ENCODE measurements at places on chromosomes 13 and 19.
A peak's percentile ranks its signal among the peaks of the same experiment; 100 is the strongest.

GRCh38 chr19:12880551-12881171 lies 588 bp downstream of the DNASE2 start:
- no peak for DNase-seq
- H3K4me3 ChIP-seq = peak overlapping the region; percentile 83
- peak overlapping the region; percentile 86 for H3K27ac ChIP-seq
- peaks cover 8% of the 10 kb centered on the region for H3K36me3 ChIP-seq
- H3K27me3 ChIP-seq = peaks cover 9% of the 10 kb centered on the region
- H3K4me1 ChIP-seq = peaks cover 15% of the 10 kb centered on the region

- peak; percentile 93 for DNase-seq
- H3K4me1 ChIP-seq = peaks cover 44% of the 10 kb centered on the region
- H3K27me3 ChIP-seq = no peaks in the 10 kb centered on the region
- no peaks in the 10 kb centered on the region for H3K36me3 ChIP-seq
- no peak overlapping the region for H3K4me3 ChIP-seq
- H3K27ac ChIP-seq = no peak overlapping the region
These were observed 20.5 kb downstream of the CYTH2 start for GRCh38 chr19:48489608-48490216.

DNA sequence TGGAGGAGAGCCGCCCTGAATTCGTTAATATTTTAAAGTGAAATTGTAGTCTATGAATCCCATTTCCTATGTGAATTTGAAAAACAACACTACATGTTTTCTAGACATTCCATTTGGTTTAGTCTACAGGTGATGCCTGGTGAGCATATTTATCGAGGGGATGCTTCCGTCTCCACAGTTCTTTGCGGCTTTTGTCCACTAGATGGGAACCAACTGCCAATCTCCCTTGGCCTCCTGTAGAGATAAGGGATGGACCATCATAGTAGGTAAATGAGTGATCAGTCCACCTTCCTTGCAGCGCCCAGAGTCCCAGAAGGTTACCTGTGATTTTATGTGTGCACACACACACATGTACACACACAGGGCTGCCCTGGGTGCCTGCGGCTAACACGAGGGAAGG lies 289.8 kb upstream of the SOX21 start:
- no peaks in the 10 kb centered on the region for H3K4me1 ChIP-seq
- H3K4me3 ChIP-seq = no peak overlapping the region
- H3K27ac ChIP-seq = no peak overlapping the region
- H3K36me3 ChIP-seq = no peaks in the 10 kb centered on the region

DNA sequence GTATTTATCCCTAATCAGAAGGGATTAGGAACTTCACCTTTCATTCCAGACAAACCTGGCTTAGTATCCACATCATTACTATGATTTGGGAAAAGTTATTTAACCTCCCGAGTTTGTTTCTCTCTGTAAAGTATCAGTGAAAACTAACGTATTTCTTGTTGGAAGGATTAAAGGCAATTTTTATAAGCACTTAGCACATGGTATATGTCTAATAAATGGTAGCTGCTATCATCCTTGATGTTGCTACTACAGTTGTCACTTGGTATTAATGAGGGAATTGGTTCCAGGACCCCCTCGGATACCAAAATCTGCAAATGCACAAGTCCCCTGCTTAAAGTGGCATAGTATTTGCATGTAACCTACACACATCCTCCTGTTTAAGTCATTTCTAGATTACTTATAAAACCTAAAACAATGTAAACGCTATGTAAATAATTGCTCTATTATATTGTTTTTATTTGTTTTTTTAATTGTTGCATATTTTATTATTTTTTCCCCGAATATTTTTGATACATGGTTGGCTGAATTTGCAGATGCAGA lies 42.7 kb upstream of the FAM124A start:
- H3K27ac ChIP-seq = no peak overlapping the region
- no peaks in the 10 kb centered on the region for H3K4me1 ChIP-seq
- no peak for DNase-seq

- DNase-seq = no peak
- H3K36me3 ChIP-seq = no peaks in the 10 kb centered on the region
- H3K27ac ChIP-seq = no peak overlapping the region
- H3K4me1 ChIP-seq = peaks cover 2% of the 10 kb centered on the region
These were observed 71.0 kb downstream of the SIPA1L3 start for GRCh38 chr19:37977992-37978391.

GRCh38 chr13:46176756-46177155 lies 5.2 kb downstream of the LCP1 start:
- H3K4me1 ChIP-seq = no peaks in the 10 kb centered on the region
- no peak overlapping the region for H3K27ac ChIP-seq
- H3K4me3 ChIP-seq = no peak overlapping the region

DNA sequence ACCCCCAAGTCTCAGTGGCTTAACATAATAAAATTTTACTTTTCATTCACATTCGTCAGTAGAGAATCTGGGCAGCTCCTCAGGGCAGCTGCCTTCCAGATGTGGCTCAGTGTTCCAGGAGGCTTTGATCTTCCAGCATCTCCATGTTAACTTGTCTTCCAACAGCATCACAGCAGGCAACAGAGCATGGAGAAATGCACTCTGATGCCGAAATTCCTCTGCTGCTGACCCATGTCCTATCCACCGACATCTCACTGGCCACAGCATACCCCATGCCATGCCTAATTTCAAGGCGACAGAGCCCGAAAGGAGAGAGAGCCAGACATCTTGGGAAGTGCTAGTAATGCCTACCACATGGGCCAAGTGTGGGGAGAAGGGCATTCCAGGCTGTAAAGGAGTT lies 64.9 kb upstream of the MEDAG start:
- H3K27me3 ChIP-seq = peaks cover 6% of the 10 kb centered on the region
- no peak overlapping the region for H3K27ac ChIP-seq
- H3K4me3 ChIP-seq = no peak overlapping the region
- H3K4me1 ChIP-seq = no peaks in the 10 kb centered on the region
- H3K36me3 ChIP-seq = no peaks in the 10 kb centered on the region

- peaks cover 10% of the 10 kb centered on the region for H3K4me1 ChIP-seq
- no peaks in the 10 kb centered on the region for H3K36me3 ChIP-seq
- peak overlapping the region; percentile 62 for H3K27ac ChIP-seq
- DNase-seq = no peak
These were observed 663 bp upstream of the GGACT start for GRCh38 chr13:100589178-100589725.

DNA sequence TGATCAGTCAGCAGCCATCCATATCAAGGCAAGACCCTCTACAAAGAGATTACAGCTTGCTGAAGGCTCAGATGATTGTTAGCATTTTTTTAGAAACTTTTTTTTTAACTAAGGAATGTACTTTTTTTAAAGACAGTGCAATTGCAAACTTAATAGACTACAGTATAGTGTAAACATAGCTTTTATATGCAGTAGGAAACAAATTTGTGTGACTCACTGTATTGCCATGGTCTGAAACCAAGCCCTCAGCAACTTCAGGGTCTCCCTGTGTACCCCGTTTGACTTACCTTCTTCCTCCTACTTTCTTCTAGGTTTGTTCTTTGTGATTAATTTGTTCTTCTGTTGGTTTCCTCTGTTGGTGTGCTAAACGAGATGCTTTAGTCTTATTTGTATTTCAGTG lies 93.0 kb upstream of the TEX29 start:
- no peak overlapping the region for H3K4me3 ChIP-seq
- no peaks in the 10 kb centered on the region for H3K27me3 ChIP-seq
- peaks cover 35% of the 10 kb centered on the region for H3K4me1 ChIP-seq
- H3K27ac ChIP-seq = peak overlapping the region; percentile 52

GRCh38 chr13:62280590-62280989 lies 864.9 kb upstream of the PCDH20 start:
- no peak overlapping the region for H3K27ac ChIP-seq
- H3K4me1 ChIP-seq = no peaks in the 10 kb centered on the region
- H3K4me3 ChIP-seq = no peak overlapping the region
- H3K27me3 ChIP-seq = no peaks in the 10 kb centered on the region
- no peaks in the 10 kb centered on the region for H3K36me3 ChIP-seq

DNA sequence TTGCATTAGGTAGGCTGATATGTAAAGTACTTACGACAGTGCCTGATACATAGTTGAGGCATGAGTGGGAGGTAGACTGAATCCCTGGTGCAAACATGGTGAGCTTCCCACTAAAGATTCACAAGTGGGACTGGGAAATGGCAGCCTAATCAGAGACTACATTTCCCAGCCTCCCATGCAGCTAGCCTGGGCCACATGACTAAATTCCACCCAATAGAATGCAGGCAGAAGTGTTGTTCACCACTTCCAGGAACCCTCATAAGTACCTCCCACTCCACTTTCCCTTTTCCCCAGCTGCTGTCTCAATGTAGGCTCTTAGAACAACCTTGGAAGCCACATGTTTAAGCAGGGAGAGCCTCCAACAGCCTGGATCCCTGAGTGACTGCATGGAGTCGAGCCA lies 104.9 kb downstream of the CACNA1A start:
- H3K27me3 ChIP-seq = no peaks in the 10 kb centered on the region
- H3K4me1 ChIP-seq = peaks cover 13% of the 10 kb centered on the region
- H3K4me3 ChIP-seq = no peak overlapping the region
- no peak for DNase-seq

DNA sequence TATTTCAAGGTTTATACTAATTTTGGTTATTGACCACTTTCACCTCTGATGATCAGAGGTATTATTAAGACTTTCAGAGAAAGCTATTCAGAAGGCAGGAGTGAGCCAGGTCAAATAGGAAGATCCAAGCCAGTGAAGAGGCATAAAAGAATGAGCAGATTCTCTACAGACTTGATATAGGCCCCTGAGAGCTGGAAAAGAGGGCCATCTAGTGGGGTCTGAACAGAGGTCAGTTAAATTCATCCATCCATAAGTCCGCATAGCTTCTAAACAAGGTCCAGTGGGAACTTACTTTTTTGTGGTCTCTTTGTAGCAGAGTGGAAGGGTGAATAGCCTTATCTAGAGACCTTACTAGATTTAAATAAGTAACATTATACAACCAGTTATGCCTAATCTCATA lies 126.6 kb upstream of the UFM1 start:
- H3K4me1 ChIP-seq = no peaks in the 10 kb centered on the region
- H3K27ac ChIP-seq = no peak overlapping the region
- no peaks in the 10 kb centered on the region for H3K27me3 ChIP-seq
- H3K4me3 ChIP-seq = no peak overlapping the region

DNA sequence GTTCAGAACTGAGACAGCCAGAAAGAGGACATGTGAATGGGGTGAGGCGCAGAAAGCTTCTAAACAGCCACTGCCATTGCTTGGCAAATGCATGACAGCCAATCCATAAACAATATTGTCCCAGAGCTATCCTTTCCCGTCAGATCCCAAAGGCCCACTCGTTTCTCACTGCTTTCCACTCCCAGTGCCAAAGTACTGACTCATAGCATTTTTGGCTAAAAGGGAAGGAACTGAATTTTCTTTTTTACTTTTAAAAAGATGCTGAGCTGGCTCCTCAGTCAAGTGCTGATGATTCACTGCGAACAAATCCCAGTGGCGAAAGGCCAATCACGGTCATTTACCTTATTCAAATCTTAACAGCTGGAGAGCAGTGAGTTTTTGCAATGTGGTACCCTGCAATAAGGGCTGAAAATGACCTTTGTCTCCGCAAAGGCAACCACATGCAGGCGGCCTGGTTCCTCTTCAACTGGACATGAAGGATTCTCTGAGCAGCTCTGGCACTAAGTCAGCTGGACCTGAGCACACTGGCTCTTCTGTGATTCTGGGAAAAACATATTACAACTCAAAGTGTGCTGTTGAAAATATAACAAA lies 151.7 kb downstream of the DCLK1 start:
- H3K36me3 ChIP-seq = no peaks in the 10 kb centered on the region
- peaks cover 3% of the 10 kb centered on the region for H3K27me3 ChIP-seq
- DNase-seq = no peak
- no peak overlapping the region for H3K4me3 ChIP-seq
- peaks cover 15% of the 10 kb centered on the region for H3K4me1 ChIP-seq

- H3K27ac ChIP-seq = no peak overlapping the region
- H3K36me3 ChIP-seq = peaks cover 11% of the 10 kb centered on the region
- no peak for DNase-seq
These were observed 59.0 kb downstream of the KLF2 start for GRCh38 chr19:16383584-16384161.

- H3K27me3 ChIP-seq = no peaks in the 10 kb centered on the region
- peaks cover 6% of the 10 kb centered on the region for H3K36me3 ChIP-seq
- no peak overlapping the region for H3K4me3 ChIP-seq
- no peak for DNase-seq
- H3K4me1 ChIP-seq = peaks cover 40% of the 10 kb centered on the region
- H3K27ac ChIP-seq = peak overlapping the region; percentile 89
These were observed 59.7 kb downstream of the SHISA2 start for GRCh38 chr13:25992076-25992475.

All from osteocyte (in vitro differentiated cells).